Activated naive CD4-positive, alpha-beta T cell treated with anti-CD3 and anti-CD28 coated beads, Interleukin-2, amount 50 U/mL, for 72 hours (primary cell): ENCODE measurements at places on chromosomes 4 and X.

DNA sequence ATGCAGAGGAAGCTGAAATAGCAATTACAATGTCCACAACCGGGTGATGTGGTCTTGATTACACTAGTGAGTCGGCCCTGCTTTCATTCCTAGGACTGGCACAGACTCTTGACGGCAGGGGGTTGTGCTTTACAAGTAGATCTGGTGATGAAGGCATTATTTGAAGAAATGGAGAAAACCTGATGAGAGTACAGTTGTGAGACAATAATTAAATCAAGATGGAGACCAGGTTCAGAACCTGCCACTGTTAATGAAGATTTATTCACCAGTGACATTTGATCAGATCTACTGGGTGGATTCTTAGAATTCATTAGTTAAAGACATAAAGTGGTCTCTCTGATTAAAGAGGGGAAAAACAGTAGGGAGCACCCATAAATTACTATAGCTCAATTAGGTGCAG lies 747.2 kb downstream of the STPG2 start:
- DNase-seq: no peak

- DNase-seq: no peak
Observed at GRCh38 chrX:74249963-74250362, 54.0 kb upstream of the ZCCHC13 start.

GRCh38 chr4:145289403-145290076 lies 109.2 kb upstream of the OTUD4 start:
- DNase-seq: no peak

GRCh38 chrX:24890677-24891076 lies 125.1 kb downstream of the ARX start:
- no peak for DNase-seq

DNA sequence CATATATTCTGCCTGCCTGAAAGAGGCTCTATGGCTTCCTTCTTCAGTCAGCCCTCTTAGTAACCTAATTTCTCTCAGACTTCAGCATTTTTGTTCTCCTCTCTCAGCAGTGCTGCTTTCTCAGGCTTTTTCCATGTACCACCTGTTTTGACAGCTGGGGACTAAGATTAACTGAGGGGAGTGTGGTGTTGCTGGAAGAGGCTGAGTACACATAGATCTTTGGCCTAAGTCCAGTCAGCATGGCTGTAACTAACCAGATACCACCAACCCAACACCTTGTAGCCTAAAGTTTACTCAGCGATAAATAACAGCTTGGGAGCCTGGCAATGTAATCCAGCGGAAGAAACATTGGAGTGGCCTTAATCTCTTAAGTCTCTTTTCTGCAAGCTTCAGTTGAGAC lies 85.5 kb downstream of the RTL3 start:
- no peak for DNase-seq

DNA sequence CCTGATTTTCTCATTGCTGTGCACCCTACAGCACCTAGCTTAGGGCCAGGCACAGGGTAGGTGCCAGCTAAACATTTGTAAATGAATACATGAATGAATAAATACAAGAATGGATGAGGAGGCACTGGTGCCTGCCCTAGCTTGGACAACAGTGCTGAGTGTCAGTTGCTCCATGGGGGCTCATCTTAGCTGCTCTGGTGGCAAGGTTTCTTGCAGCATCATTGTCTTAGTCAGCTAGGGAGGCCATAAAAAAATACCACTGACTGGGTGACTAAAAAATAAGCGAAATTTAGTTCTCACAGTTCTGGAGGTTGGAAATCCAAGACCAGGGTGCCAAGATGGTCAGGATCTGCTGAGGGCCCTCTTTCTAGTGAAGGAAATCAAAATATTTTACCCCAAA lies 31.2 kb downstream of the TMEM31 start:
- no peak for DNase-seq
